GM23338 (cell line): ENCODE measurements at places on chromosomes 3 and 15. TPM values are rescaled to one million over a fixed set of nuclear protein-coding genes. Genes with fewer than 3 reads are reported as not detected.

FANCD2OS gene
- not detected in 2 replicates for total RNA-seq

GRCh38 chr3:127287840-127288239 lies at the start of gene PRR20G:
TSS of gene PRR20G (minus strand) at chr3:127288046. CDS start at chr3:127287365, 681 bp downstream.
- no peaks in the 10 kb centered on the region for H3K27me3 ChIP-seq
- DNase-seq: peak; percentile 53
- H3K27ac ChIP-seq: no peak within 1 kb of the TSS
- H3K4me3 ChIP-seq: no peak within 1 kb of the TSS
- no peaks in the 10 kb centered on the region for H3K4me1 ChIP-seq

GRCh38 chr3:38327335-38328009 lies 19.1 kb upstream of the XYLB start:
- no peak overlapping the region for H3K27ac ChIP-seq
- H3K4me1 ChIP-seq: no peaks in the 10 kb centered on the region
- no peak overlapping the region for H3K4me3 ChIP-seq
- no peaks in the 10 kb centered on the region for H3K27me3 ChIP-seq
- H3K36me3 ChIP-seq: no peaks in the 10 kb centered on the region
- no peak for DNase-seq

CSPG4 gene
- 3.6 and 4.0 TPM in 2 replicates for total RNA-seq

HRG gene
- not detected in 2 replicates for total RNA-seq

FGD5 gene
- 12.2 and 19.0 TPM in 2 replicates for total RNA-seq

- H3K27ac ChIP-seq: no peak overlapping the region
- peaks cover 27% of the 10 kb centered on the region for H3K4me1 ChIP-seq
- no peak overlapping the region for H3K4me3 ChIP-seq
Measured at GRCh38 chr15:93243573-93243972, 154.6 kb upstream of the RGMA start.

GRCh38 chr3:151795276-151795675 lies 18.6 kb upstream of the AADAC start:
- no peaks in the 10 kb centered on the region for H3K27me3 ChIP-seq
- no peaks in the 10 kb centered on the region for H3K4me1 ChIP-seq
- H3K4me3 ChIP-seq: no peak overlapping the region
- H3K36me3 ChIP-seq: no peaks in the 10 kb centered on the region
- H3K27ac ChIP-seq: no peak overlapping the region

DNA sequence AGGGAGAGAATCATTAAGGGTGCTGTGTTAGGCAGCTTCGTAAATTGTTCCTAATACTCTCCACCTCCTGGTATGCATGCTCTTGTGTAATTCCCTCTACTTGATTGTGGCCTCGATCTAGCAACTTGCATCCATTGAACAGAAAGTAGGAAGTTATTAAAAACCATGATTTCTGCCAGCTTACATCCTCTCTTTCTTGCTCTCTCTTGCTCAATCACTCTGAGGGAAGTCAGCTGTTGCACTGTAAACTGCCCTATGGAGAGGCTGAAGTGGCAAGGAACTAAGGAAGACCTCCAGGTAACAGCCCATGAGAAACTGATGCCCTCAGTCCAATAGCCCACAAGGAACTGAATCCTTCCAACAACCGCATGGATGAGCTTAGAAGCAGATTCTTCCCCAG lies 92.6 kb downstream of the ERC2 start:
- H3K27me3 ChIP-seq: no peaks in the 10 kb centered on the region
- DNase-seq: no peak
- peaks cover 26% of the 10 kb centered on the region for H3K4me1 ChIP-seq
- H3K36me3 ChIP-seq: no peaks in the 10 kb centered on the region
- H3K27ac ChIP-seq: no peak overlapping the region

GLCE gene
- total RNA-seq: 13.8 and 15.5 TPM in 2 replicates

SGO1 gene
- 31.8 and 33.0 TPM in 2 replicates for total RNA-seq

IQCH gene
- total RNA-seq: 1.0 and 4.6 TPM in 2 replicates

DNA sequence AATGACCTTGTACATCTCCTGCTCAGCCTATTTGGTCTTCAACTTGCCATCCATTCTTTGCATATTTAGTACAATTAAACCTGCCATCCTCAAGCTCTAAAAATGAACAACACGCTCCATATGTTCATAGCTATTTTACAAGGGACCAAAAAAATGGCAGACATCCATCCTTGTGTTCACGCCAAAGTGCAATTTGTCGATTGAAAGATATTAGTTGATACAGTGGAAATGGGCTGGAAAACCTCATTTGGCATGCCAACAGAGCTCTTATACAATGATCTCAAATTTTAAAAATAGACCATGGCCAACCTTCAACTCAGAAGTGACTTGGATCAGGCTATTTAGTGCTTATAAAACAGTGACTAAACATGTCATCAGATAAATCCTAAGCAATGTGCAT lies 413.6 kb upstream of the ARL6 start:
- DNase-seq: no peak
- H3K4me1 ChIP-seq: no peaks in the 10 kb centered on the region
- H3K4me3 ChIP-seq: no peak overlapping the region

DNA sequence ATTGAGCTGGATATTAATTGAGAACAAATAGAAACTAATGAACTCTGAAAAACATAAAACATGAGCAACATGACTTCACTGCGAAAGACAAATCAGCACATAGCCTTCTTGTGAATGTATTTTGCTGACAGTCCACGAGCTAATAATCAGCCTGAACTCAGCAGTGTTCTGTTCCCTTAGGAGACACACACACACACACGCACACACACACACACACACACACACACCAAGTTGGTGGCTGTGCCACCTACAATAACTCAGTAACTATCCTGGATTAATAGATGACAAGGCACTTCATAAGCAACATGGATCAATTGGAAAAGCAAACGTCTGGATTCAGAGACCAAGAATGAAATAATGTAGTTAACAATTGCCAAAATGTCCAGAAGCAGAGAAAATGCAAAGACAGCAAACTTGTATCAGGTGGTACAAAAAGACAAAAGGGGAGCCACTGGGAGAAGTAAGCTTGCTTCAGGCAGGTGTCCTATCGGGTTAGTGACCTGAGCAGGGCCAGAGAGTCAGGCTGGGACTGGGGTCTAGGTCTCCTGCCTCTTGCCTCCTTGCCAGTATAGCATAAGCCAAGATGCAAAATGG lies 20.5 kb upstream of the UBE2Q2 start:
- no peaks in the 10 kb centered on the region for H3K36me3 ChIP-seq
- no peak for DNase-seq
- H3K27me3 ChIP-seq: no peaks in the 10 kb centered on the region

GOLGA6L26 gene
- not detected in 2 replicates for total RNA-seq

PIF1 gene
- total RNA-seq: 193 and 200 TPM in 2 replicates

DNA sequence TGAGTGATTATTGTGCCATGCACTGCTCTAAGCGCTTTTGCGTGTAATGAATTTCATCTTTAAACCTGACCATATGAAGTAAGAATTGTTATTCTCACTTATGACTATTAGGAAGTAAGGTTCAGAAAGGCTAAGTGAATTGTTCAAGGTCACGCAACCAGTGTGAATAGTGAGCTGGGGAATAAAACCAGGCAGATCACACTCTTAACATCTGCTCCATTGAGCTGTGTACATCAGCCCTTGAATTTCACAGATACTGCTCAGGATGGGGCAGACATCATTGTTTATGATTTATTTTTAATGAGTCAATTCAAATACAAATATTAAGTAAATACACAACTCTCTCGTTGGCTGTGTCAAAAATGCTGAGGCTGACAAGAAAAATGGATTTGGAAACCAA lies 184.5 kb downstream of the FNDC3B start:
- no peaks in the 10 kb centered on the region for H3K27me3 ChIP-seq
- no peak for DNase-seq
- no peak overlapping the region for H3K4me3 ChIP-seq
- H3K27ac ChIP-seq: no peak overlapping the region
- peaks cover 62% of the 10 kb centered on the region for H3K4me1 ChIP-seq
- H3K36me3 ChIP-seq: no peaks in the 10 kb centered on the region

FOXL2 gene
- 2.3 and 3.5 TPM in 2 replicates for total RNA-seq

ZFAND6 gene
- total RNA-seq: 292 and 346 TPM in 2 replicates

GOLGA8J gene
- not detected in 2 replicates for total RNA-seq

GRCh38 chr3:14352002-14352627 lies 50.3 kb upstream of the SLC6A6 start:
- no peak overlapping the region for H3K27ac ChIP-seq
- peaks cover 8% of the 10 kb centered on the region; the same call in 1 of the 2 replicates for H3K4me1 ChIP-seq
- H3K4me3 ChIP-seq: no peak overlapping the region

ITIH3 gene
- 0.31 TPM in 1 of 2 replicates, not detected in the other for total RNA-seq

GRCh38 chr15:73683257-73683776 lies 866 bp upstream of the CD276 start:
- peak; percentile 75 for DNase-seq
- no peaks in the 10 kb centered on the region for H3K27me3 ChIP-seq
- H3K27ac ChIP-seq: peak overlapping the region; percentile 88
- H3K36me3 ChIP-seq: no peaks in the 10 kb centered on the region
- H3K4me3 ChIP-seq: peak overlapping the region; percentile 92
- peaks cover 26% of the 10 kb centered on the region for H3K4me1 ChIP-seq

- no peak overlapping the region for H3K4me3 ChIP-seq
- no peak overlapping the region for H3K27ac ChIP-seq
Measured at GRCh38 chr15:80567721-80568157, 127.4 kb upstream of the ABHD17C start.

PLSCR4 gene
- total RNA-seq: 5.2 TPM in 2 replicates

DNA sequence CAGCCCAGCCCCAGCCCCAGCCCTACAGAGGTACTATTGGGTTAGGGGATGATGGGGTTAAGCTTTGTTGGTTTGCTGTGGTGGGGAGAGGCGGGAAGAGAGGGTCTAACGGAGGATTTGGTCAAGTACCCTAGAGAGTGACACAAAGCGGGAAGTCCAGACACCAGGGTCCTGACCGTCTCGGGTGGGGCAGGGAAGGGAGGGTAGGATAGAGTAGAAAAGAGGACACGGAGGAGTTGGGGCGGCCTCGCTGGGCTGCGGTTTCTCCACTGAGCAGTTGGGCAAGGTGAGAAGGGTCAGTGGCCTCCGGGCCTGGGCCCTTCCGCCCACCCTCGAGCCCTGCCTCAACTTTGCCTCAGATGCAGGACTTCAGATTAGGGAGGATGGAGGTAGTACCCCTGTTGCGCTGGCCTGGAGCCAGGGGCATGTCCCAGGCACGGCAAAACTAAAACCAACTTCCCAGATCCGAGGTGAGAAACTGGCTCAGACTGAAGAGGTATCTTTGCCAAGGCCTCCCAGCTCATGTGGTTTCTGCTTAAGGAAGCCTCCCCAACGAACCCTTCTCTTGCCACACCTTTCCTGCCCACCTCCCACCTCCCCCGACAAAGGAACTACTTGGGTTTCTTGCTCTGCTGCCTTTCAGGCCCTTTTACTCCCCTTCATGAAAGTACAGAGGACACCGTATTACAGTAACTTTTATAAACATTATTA lies 551 bp downstream of the PML start:
- peak overlapping the region; percentile 88 for H3K4me3 ChIP-seq
- H3K27ac ChIP-seq: peak overlapping the region; percentile 48; the same call in 1 of the 2 replicates
- H3K27me3 ChIP-seq: peaks cover 4% of the 10 kb centered on the region; the same call in 1 of the 2 replicates
- peak; percentile 28 for DNase-seq

GRCh38 chr3:197234947-197235914 lies 63.2 kb downstream of the DLG1 start:
- no peak for DNase-seq
- H3K27ac ChIP-seq: no peak overlapping the region
- H3K27me3 ChIP-seq: no peaks in the 10 kb centered on the region
- H3K4me3 ChIP-seq: no peak overlapping the region
- H3K36me3 ChIP-seq: no peaks in the 10 kb centered on the region
- H3K4me1 ChIP-seq: peaks cover 7% of the 10 kb centered on the region

GRCh38 chr3:172596394-172596706 lies 73.1 kb upstream of the TNFSF10 start:
- no peaks in the 10 kb centered on the region for H3K36me3 ChIP-seq
- DNase-seq: no peak
- no peak overlapping the region for H3K4me3 ChIP-seq
- no peaks in the 10 kb centered on the region for H3K27me3 ChIP-seq
- no peaks in the 10 kb centered on the region for H3K4me1 ChIP-seq
